ENCODE measurements at places on chromosomes 3 and 15. TPM values are rescaled to one million over a fixed set of nuclear protein-coding genes. Genes with fewer than 3 reads are reported as not detected.

GRCh38 chr3:67605377-67605776 is 49.0 kb downstream of the SUCLG2 start:
- peaks cover 2% of the 10 kb centered on the region for H3K36me3 ChIP-seq
- H3K4me1 ChIP-seq, result peaks cover 8% of the 10 kb centered on the region
- no peaks in the 10 kb centered on the region for H3K27me3 ChIP-seq
- H3K27ac ChIP-seq, result no peak overlapping the region

GRCh38 chr3:21434310-21434709 is 316.7 kb downstream of the ZNF385D start:
- no peak overlapping the region for H3K27ac ChIP-seq
- no peaks in the 10 kb centered on the region for H3K4me1 ChIP-seq
- DNase-seq, result no peak
- no peaks in the 10 kb centered on the region for H3K36me3 ChIP-seq
- H3K4me3 ChIP-seq, result no peak overlapping the region
- no peaks in the 10 kb centered on the region for H3K27me3 ChIP-seq

DNA sequence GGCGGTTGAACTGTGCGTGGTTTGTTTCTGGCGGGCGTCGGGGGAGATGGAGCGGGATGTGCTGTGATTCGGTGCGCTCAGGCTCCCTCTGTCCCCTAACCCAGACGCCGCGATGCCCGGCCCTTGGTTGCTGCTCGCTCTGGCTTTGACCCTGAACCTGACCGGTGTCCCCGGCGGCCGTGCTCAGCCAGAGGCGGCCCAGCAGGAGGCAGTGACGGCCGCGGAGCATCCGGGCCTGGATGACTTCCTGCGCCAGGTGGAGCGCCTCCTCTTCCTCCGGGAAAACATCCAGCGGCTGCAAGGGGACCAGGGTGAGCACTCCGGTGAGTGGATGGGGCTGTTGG is 1.2 kb downstream of the TRH start:
- no peak for DNase-seq
- no peaks in the 10 kb centered on the region for H3K36me3 ChIP-seq
- no peak overlapping the region for H3K4me3 ChIP-seq
- no peak overlapping the region for H3K27ac ChIP-seq
- H3K27me3 ChIP-seq, result peaks cover 43% of the 10 kb centered on the region

DNA sequence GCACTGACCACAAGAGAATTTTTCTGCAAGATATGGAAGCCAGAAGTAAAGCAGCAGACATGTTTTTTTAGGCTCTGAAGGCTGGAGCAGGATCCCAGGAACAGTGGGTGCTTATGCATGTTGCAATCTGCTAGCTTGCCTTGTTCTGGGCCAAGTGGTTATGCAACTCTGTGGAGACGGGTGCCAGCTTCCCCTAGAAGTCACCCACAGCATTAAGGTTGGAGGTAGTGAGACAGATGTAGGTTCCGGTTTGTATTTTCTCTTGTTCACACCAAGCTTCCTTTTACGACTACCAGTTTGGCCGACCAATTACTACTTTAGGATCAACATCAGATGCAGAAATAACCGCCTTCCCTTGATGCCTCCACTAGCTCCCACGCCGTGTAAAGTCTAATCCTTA is 11.1 kb downstream of the DPH3 start:
- H3K4me1 ChIP-seq, result no peaks in the 10 kb centered on the region
- no peaks in the 10 kb centered on the region for H3K36me3 ChIP-seq
- DNase-seq, result no peak
- no peaks in the 10 kb centered on the region for H3K27me3 ChIP-seq

GRCh38 chr3:139284221-139284620 is 59.6 kb upstream of the MRPS22 start:
- H3K4me3 ChIP-seq, result no peak overlapping the region
- DNase-seq, result no peak
- no peak overlapping the region for H3K27ac ChIP-seq
- H3K27me3 ChIP-seq, result peaks cover 15% of the 10 kb centered on the region

DNA sequence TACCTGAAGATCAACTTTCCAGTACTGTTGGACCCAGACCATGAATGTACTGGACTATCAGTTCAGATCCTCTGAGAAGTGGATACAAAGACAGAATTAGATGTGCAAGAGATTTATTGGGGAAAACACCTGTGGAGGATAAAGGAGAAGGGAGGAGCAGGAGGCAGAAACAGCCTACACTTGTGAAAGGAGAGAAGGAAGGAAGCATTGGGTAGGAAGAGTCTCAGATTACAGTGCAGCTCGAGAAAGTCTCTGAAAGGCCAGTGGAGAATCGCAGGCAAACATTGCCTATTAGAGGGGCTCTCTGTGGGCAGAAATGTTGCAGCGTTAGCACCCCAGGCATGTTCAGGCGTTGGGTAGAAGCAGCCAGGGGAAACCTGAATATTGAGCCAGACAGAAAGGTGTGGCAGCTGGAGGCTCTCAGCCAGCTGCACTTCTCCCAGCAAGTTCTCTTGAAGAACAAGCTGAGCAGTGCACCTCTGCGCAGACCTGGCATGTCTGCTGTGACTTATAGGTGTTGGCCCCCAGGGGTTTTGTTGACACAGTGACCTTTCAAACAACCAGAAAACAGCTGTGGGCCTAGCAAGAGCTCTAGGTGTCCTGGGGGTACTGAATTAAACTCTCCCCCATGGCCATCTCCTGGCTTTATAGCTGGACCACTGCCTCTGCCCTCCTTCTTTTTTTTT is 7.0 kb downstream of the CHST14 start:
- no peaks in the 10 kb centered on the region for H3K36me3 ChIP-seq
- H3K27ac ChIP-seq, result no peak overlapping the region
- H3K4me1 ChIP-seq, result peaks cover 5% of the 10 kb centered on the region
- DNase-seq, result no peak

DNA sequence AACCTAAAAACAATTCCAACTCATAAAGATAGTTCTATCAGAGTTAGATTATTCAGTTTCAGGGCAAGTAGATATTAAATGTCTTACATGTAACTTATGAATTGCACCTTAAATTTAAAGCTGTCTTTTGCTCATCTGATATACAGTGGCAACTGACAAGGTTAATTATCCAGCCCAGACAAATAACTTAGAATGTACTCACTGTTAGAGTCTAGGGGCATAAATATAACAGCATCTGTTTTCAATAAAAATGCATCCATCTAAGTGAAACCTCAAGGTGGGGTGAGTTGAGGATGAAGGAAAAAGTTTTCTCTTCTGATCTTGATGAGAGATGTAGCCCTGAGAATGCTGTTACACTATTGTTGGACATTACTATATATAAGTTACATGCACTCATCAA is 112.6 kb downstream of the FBN1 start:
- no peaks in the 10 kb centered on the region for H3K27me3 ChIP-seq
- no peak for DNase-seq
- no peak overlapping the region for H3K4me3 ChIP-seq
- H3K36me3 ChIP-seq, result no peaks in the 10 kb centered on the region

GRCh38 chr3:127062926-127063325 is 80.0 kb downstream of the PLXNA1 start:
- no peak overlapping the region for H3K4me3 ChIP-seq
- H3K36me3 ChIP-seq, result no peaks in the 10 kb centered on the region
- H3K27ac ChIP-seq, result no peak overlapping the region
- no peaks in the 10 kb centered on the region for H3K4me1 ChIP-seq
- DNase-seq, result no peak

DNA sequence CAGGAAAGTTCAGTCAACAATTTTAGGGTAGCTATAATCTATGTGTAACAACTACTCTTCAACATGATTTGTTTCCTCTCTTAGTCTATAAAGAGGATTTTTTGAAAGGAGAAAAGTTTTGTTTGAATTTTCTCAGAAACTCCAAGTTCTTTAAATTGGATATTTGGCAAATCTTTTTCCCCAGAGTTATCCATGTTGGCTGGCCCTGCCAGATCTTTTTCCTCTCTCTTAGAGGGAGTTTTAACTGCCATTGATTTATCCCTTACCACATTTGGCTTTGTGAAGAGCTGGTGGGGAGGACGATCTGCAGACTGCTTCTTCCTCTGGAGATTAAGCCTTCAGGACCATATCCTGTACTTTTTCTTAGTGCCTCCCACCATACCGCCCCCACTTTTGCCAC is 64.9 kb upstream of the ROPN1 start:
- H3K36me3 ChIP-seq, result no peaks in the 10 kb centered on the region
- no peak overlapping the region for H3K27ac ChIP-seq
- H3K4me3 ChIP-seq, result no peak overlapping the region
- H3K4me1 ChIP-seq, result no peaks in the 10 kb centered on the region
- DNase-seq, result no peak

NANOGP8 gene
- not detected for polyA plus RNA-seq

ANKRD34C gene
- polyA plus RNA-seq, result not detected

FBN1 gene
- polyA plus RNA-seq, result 4.8 TPM

SLC2A2 gene
- not detected for polyA plus RNA-seq

Data from keratinocyte (primary cell).